IPS DF 6.9 (cell line): ENCODE measurements at places on chromosomes 3 and 15.
A peak's percentile ranks its signal among the peaks of the same experiment; 100 is the strongest.

GRCh38 chr15:82080774-82081173 is 35.0 kb upstream of the MEX3B start:
- H3K4me3 ChIP-seq, result no peak overlapping the region
- H3K4me1 ChIP-seq, result no peaks in the 10 kb centered on the region; the same call in 1 of the 2 replicates
- DNase-seq, result no peak
- no peaks in the 10 kb centered on the region for H3K36me3 ChIP-seq

DNA sequence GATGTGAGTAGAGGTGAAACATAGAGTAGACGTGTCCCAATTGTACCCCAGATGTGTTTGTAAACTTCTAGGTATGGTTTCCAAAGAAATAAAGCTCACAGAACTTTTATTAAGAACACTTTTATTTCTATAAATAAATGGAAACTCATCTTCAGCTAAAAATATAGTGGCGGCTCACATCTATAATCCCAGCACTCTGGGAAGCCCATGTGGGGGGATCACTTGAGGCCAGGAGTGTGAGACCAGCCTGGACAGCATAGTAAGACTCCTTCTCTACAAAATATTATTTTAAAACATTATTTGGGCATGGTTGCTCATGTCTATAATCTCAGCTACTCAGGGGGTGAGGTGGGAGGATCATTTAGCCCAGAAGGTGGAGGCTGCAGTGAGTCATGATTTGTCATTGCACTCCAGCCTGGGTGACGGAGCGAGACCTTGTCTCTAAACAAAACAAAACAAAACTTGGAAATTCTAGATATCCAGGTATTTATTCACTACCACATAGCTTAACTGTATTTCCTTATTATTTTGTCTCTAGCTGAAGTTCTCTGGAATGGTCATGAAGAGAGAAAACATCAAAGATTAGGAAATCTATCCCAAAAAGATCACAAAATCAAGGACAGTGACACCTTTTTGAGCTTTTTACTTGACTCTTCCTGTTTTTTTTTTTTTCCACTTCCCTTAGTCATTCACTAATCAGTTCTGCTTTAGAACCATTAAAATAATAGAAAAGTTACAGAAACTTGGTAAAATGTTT is 258.1 kb downstream of the TIGIT start:
- no peaks in the 10 kb centered on the region for H3K27me3 ChIP-seq
- no peaks in the 10 kb centered on the region for H3K4me1 ChIP-seq
- no peak overlapping the region for H3K27ac ChIP-seq
- no peak for DNase-seq

DNA sequence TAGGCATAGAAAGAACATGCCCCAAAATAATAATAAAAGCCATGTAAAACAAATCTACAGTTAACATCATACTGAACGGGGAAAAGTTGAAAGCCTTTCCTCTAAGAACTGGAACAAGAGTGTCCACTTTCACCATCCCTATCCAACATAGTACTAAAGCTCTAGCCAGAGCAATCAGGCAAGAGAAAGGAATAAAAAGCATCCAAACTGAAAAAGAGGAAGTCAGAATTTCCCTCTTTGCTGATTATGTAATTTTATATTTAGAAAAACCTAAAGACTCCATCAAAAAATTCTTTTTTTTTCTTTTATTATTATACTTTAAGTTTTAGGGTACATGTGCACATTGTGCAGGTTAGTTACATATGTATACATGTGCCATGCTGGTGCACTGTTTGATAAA is 661.6 kb upstream of the CBLB start:
- no peak overlapping the region for H3K27ac ChIP-seq
- H3K27me3 ChIP-seq, result no peaks in the 10 kb centered on the region
- no peak overlapping the region for H3K4me3 ChIP-seq
- H3K4me1 ChIP-seq, result no peaks in the 10 kb centered on the region; the same call in 1 of the 2 replicates
- DNase-seq, result no peak

DNA sequence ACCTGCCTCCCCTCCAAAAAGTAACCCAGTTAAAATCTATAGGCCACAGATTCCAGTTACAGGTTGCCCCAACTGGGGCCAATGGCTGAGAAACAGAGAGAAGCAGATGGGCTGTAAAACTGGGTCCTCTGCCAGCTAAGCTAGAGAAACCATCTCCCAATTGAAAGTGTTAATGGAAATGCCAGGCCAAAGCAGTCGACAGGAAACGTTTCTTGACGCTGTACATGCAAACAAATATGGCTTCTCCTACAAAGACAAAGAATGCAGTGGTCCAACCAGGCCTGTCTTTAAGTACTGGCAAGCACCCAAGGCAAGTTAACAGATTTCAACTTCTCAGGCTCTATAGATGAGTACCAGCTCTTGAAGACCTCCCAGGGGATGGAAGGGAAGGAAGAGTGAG is 71.3 kb downstream of the MAGI1 start:
- H3K4me3 ChIP-seq, result no peak overlapping the region
- peaks cover 6% of the 10 kb centered on the region; the same call in 1 of the 2 replicates for H3K4me1 ChIP-seq
- no peak overlapping the region for H3K27ac ChIP-seq
- no peak for DNase-seq
- H3K27me3 ChIP-seq, result no peaks in the 10 kb centered on the region

- H3K4me3 ChIP-seq, result no peak overlapping the region
- DNase-seq, result no peak
- H3K36me3 ChIP-seq, result no peaks in the 10 kb centered on the region
- H3K27me3 ChIP-seq, result no peaks in the 10 kb centered on the region
Measured at GRCh38 chr3:127717357-127718244, 44.8 kb downstream of the ABTB1 start.

GRCh38 chr3:192896208-192896607 is 21.4 kb downstream of the MB21D2 start:
- no peaks in the 10 kb centered on the region for H3K36me3 ChIP-seq
- DNase-seq, result no peak
- H3K27ac ChIP-seq, result no peak overlapping the region
- H3K4me1 ChIP-seq, result peaks cover 7% of the 10 kb centered on the region

- H3K27ac ChIP-seq, result no peak overlapping the region
- peaks cover 5% of the 10 kb centered on the region; the same call in 1 of the 2 replicates for H3K36me3 ChIP-seq
- H3K27me3 ChIP-seq, result no peaks in the 10 kb centered on the region
- H3K4me1 ChIP-seq, result peaks cover 4% of the 10 kb centered on the region; the same call in 1 of the 2 replicates
- DNase-seq, result no peak
- H3K4me3 ChIP-seq, result peak overlapping the region; percentile 47
Measured at GRCh38 chr3:48989126-48989795, 780 bp upstream of the P4HTM start.

DNA sequence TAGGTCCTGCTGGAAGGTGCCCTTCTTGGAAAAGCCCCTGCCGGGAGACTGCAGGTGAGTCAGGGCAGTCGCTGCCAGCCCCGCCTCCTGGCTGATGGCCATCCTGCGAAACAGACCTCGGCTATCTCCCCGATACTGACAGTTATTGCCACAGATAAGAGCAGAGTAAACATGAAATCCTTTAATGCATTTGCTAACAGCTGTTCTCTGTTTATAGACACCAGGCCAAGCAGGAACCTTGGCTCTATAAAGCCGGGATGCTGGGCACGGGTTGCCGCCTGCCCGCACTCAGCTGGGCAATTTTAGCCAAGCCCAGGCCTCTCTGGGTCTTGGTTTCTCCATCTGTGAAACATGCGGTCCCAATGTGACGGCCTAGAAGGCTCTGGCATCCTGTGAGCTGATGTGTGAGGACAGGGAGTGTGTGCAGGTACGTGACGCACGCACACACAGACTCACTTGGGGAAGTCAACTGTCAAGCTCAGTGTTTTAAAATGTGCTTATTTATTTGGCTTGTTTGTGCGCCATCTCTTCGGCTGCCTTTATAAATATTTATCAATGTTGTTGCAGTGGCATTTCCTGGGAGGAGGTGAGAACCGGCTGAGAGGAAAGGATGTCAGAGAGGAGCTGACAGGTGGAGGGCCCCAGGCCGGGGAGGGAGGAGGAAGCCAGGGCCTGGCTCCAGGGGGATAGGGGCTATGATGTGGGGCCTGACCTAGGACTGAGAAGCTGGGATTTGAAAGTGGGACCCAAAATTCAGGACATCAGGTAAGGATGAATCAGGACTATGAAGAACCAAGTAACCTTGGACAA is 50.8 kb upstream of the PRR23E start:
- H3K36me3 ChIP-seq, result no peaks in the 10 kb centered on the region
- H3K4me3 ChIP-seq, result no peak overlapping the region
- no peak overlapping the region for H3K27ac ChIP-seq
- H3K4me1 ChIP-seq, result no peaks in the 10 kb centered on the region
